Foreskin keratinocyte (primary cell): ENCODE measurements at places on chromosomes 2 and 18. TPM values are rescaled to one million over a fixed set of nuclear protein-coding genes. Genes with fewer than 3 reads are reported as not detected.

- DNase-seq = no peak
These were observed 82.1 kb upstream of the POMC start for GRCh38 chr2:25250331-25251070.

ARHGEF33 gene
- 0.28 and 0.37 TPM in 2 replicates for total RNA-seq

- no peak for DNase-seq
These were observed 300.7 kb upstream of the DLGAP1 start for GRCh38 chr18:4755848-4756247.

- DNase-seq = peak; percentile 40
These were observed 148.6 kb downstream of the B3GNT2 start for GRCh38 chr2:62344472-62344871.

DNA sequence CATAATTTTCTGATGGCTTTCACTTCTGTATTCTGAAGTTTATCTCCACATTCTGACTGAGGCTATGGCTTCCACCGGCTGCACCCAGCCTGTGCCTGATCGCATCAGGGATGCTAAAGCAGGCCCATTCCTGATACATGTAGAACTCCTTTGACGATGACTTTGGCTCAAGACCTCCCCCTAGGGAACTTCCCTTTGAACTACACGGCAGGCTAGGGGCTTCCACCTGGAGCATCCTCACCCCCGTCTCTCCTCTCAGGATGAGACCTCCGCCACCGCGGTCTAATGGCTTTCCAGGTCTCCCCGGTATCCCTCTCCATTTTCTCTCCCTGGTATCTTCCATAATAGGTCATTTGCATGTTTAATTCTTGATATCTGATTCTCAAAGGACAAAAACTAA is 214.9 kb upstream of the CHST9 start:
- DNase-seq = no peak

- DNase-seq = no peak
These were observed 142.9 kb upstream of the SMAD2 start for GRCh38 chr18:48073211-48073930.

ALPP gene
- total RNA-seq = not detected in 2 replicates

DNA sequence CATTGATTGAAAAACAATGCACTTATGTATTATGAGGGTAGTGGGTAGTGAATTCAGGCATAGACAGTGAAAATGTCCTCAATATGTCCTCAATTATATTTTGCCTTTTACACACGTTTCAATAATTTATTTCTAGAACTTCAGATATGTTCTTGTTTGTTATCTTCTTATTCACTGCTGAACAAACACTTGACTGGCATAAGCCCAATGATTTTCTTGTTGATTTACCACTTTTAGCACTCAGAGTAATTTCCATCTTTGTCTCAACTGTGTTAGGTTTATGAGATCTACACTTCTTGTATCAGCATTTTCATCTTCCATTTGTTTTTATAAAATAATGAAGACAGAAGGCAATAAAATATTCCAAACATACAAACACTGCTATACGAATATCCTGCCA is 61.8 kb upstream of the DCC start:
- no peak for DNase-seq

LRP1B gene
- total RNA-seq = 0.10 TPM in 1 of 2 replicates, not detected in the other

DNA sequence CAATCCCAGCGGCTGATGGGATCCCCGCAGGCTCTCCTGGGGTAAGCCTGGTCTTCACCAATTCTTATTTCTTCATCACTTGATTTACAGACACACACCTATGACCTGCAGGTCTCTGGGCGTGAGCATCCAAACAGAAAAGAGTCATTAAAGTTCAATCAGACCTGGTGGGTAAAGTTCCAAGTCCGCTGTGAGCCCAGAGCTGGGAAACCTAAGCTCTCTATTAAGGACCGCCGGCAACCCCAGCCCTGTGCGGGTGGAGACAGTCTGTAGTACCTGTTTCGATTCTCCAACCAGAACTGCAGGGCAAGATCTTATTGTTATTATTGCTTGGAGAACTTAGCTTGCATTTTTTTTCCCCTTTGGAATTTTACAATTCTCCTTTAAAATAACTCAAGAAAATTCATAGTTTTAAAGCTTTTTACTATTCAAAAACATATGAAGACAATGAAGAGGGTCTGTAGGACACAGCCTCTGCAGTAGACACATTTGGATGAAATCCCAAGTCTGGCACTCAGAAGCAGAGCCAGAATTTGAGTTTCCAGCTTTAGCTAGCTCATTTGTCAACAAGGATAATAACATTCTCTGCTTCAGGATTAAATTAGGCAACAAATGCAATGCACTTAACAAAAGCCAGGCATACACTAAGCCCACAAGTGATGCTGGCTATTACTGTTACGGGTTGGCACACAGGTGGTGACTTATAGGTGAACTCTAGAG is 376.4 kb downstream of the INSIG2 start:
- no peak for DNase-seq

SEMA4F gene
- total RNA-seq = 11.9 and 12.1 TPM in 2 replicates

DNA sequence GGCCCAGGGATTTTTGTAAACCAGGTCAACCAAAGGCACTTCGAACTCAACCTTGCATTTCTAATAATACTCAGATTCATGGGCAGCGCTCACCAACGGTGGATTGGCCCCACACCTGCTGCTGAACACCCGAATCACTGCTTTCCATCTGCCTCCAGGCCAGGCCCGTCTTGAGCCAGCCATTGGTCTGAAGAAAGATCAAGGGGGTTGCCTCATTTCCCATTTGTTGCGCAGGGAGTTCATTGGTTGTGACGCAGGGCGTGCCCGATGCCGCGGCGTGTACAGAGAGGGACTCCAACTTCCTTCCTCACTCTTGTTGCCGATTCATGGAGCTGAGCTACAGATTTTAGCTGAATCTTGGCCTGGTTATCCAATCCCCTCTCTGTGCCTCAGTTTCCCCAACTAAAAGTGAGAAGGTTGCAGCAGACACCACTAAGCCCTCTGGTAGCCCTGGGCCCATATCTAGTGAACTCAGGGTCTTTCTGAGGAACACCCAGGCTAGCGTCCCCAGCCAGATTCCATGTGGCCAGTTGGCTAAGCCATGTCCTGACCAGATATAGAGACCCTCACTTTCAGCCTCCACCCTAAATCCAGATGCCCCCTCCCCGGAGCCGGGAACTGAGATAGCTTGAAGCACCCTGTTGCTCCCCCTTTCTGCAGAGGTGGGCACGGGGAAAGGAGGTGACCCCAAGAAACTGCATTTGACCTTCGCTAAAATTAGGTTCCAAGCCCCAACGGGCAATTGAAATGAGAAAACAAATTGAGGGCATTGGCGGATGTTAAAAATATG is 60.9 kb upstream of the HPCAL1 start:
- no peak for DNase-seq

DNA sequence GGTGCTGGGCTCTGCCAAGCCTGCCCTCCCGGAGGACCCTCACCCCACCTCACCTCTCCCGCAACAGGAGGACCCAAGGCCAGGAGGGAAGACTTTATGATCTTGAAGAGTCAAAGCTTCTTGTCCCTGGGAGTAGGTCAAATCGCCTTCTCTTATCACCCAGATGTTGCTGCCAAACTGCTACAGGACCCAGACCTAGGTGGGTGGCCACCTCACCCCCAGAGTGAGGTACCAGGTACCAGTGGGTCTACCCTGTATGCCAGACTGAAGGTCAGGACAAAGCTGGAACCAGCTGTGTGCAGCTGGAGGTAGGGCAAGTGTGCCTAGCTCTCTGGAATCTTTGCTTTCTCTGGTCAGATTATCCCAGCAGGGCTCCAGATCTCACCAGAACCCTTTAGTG is 197.2 kb downstream of the ZFP36L2 start:
- DNase-seq = no peak

DNA sequence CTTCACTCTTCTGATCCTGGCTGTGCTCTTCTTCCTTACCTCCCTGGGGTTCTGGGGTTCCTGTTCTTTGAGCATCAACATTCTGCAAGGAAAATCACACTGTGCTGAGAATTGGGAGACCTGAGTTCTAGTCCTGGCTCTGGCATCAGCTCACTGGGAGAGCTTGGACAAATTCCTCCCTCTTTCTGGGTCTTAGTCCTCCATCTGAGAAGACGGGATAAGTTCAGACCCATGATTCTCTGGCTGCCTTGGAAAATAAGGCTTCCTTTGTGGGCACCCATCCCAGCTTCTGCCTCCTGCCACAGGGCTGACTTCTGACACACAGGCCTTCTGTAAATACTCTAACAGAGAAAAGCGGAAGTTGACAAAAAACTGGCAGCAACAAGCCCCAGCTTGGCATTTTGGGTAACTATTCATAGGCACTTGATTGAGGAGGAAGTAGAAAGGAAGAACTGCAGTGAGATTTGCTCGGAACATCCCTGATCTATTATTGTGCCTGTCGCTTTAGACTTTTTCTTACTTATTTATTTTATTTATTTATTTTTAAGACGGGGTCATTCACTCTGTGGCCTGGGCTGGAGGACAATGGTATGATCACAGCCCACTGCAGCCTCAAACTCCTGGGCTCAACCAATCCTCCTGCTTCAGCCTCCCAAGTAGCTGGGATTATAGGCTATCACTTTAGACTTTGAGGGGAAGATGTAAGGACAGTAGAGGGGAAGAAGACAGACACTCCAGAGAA is 7.9 kb downstream of the PCBP1 start:
- DNase-seq = peak; percentile 64

DNA sequence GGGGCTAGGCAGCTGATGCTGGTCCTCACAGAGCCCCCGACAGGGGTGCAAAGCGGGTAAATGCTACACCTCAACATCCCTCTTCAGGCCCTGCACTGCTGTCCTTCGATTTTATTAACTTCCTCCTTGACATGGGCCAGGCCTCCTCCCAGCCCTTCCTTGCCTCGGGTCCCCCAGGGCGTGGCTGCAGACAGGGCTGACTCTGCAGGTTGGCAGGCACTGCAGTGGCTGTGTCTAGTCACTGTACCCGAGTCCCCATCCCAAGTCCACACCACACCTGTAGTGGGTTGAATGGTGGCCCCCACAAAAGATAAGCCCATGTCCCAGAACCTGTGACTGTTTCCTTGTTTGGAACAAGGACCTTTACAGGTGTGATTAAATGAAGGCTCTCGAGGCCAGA is 140.2 kb downstream of the TWIST2 start:
- no peak for DNase-seq

DNA sequence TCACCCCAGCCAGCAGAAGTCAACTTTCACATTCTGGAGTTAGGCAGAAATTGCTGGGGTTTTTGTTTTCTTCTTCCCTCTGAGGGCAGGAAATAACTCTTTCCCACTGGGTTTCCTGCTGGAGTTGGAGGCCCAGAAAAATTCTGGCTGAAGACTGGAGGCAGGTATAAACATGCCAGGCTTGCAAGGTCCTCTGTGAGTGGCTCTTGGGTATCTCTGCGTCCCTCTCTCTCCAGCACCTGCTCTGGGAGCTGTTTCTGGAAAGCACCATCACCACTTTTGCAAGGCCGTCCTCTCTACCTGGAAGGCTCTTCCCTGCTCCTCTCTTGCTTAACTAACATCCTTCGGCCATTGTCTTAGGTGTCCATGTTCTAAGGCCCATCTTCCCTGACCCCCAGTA is 91.0 kb downstream of the MCFD2 start:
- peak; percentile 46 for DNase-seq

DNA sequence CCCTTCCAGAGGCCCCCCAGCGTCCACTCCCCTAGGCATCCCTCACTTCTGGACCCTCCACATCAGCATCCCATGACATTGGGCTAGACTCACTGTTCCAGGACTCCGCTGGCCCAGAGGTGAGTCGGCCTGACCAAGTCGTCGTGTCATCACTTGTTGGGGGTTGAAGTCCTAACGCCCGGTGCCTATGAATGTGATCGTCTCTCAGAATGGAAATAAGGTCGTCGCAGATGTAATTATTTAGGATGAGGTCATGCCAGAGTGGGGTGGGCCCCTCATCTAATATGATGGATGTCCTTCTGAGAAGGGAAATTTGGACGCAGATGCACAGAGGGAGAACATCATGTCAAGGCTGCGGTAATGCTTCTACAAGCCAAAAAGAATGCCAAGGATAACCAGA is 142.7 kb downstream of the AGAP1 start:
- no peak for DNase-seq

SNTG2 gene
- total RNA-seq = not detected in 2 replicates

DNA sequence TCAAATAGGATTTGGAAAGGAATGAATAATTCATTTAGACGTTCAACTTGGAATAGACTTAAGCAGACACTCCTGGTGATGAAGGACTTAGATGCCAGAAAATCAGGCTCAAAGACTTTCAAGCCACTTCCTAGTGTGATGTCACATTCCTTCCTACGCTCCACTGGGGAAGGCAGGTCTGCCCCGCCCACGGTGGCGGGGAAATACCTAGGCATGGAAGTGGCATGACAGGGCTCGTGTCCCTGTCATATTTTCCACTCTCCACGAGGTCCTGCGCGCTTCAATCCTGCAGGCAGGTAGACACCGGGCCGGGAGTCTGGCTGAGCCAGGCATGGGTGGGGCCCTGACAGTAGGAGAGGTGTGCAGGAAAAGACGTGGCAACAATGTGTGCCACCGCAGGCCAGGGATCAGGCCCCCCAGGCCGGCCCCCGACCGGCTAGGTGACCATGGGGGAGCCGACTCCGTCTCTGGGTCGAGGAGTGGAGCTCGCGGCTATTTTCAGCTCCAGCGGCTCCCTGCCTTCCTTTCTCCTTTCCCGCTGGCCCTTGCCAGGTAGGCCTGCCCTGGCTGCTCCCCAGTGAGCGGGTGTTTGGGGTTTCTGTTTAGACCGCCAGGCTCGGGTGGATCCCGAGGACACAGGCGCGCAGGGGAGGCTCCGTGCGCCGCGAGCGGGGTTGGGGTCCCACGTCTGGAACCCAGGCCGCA is at the start of gene IL1RL2:
IL1RL2 (plus strand) TSS at position 233 of the 705 bp plus-strand sequence. CDS start 845 bp downstream, outside the sequence.
- DNase-seq = no peak

GRCh38 chr2:154638783-154639182 is 59.7 kb upstream of the KCNJ3 start:
- DNase-seq = no peak

DNA sequence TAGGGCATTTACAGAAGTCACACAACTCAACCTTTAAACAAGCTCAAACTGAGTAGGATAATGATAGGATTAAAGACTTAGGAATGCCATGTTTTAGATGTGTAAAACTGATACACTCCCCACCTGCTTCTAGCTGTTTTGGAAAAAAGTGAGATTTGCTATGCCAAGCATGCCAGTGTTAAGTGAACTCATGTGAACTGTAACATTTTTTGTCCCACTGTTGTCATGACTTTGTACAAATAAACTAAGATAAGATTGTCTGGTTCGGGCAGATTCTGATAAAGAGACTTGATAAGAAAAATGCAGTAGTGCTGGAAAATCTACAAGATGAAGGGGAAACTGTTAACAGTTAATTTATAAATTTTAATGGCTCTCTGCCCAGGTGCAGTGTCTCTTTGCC is 66.5 kb downstream of the GLS start:
- no peak for DNase-seq

DNA sequence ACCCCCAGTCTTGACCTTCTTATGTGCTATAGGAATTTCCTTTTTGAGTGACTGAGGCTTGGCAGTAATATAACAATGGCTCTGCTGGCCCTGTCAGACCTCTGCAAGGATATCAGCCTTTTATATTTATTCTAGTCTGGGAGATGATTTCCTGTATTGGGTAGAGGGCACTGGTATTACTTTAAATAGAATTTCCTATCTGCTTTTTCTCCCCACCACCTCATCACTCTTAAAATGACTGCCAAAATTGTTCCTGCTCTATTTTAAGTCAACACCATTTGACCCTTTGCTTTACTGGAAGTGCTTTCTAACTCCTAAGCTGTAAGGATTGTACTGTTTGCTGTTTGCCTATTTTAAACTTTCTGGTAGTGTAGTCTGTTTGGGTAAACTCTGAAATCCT is 658.4 kb upstream of the FSHR start:
- DNase-seq = no peak

SPEG gene
- 24.9 and 32.6 TPM in 2 replicates for total RNA-seq
